Kidney tubule cell (primary cell): ENCODE measurements at places on chromosomes 1 and 21.
A peak's percentile ranks its signal among the peaks of the same experiment; 100 is the strongest.

DNA sequence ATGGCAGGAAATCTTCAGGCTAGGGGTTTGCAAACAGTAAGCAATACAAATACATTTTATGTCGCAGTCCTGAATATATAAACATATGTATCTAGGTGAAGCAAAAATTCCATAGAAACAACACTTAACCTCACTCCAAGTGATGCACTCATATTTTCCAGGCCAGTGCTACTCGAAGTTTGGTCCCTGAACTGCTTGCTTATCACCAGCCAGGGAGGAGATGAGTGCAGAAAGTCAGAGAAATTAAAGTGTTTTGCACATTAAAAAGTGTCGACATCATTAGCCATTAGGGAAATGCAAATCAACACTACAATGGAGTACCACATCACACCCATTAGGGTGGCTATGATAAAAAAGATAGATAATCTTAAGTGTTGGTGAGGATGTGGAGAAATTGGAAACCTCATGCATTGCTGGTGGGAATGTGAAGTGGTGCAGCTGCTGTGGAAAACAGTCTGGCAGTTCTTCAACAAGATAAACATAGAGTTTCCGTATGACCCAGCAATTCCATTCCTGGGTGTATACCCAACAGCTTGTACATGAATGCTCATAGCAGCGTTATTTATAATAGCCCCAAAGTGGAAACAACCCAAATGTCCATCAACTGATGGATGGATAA is 70.5 kb upstream of the CSF1 start:
- no peak for DNase-seq

DNA sequence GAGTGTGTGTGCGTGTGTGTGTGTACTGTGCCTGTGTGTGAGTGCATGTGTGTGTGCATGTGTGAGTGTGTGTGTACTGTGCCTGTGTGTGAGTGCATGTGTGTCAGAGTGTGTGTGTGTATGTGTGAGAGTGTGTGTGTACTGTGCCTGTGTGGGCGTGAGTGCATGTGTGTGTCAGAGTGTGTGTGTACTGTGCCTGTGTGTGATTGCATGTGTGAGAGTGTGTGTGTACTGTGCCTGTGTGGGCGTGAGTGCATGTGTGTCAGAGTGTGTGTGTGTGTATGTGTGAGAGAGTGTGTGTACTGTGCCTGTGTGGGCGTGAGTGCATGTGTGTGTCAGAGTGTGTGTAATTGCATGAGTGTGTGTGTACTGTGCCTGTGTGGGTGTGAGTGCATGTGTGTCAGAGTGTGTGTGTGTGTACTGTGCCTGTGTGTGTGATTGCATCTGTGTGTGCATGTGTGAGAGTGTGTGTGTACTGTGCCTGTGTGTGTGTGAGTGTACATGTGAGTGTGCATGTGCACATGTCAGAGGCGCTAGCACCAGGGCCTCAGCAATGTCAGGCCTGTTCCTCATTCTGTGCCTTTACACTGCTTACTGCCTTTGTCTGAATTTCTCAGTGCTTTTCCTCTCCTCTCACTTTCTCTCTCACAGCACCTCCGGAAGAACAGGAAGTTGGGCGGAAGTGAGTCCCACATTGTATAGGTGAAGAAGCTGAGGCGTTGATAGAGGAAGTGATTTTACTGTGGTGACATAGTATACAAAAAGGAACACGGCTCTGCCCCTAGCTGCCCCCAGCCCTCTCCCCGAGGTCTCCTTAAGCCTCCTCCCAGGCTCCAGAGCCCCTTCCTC is 4.9 kb downstream of the SLC5A9 start:
- DNase-seq: no peak

DNA sequence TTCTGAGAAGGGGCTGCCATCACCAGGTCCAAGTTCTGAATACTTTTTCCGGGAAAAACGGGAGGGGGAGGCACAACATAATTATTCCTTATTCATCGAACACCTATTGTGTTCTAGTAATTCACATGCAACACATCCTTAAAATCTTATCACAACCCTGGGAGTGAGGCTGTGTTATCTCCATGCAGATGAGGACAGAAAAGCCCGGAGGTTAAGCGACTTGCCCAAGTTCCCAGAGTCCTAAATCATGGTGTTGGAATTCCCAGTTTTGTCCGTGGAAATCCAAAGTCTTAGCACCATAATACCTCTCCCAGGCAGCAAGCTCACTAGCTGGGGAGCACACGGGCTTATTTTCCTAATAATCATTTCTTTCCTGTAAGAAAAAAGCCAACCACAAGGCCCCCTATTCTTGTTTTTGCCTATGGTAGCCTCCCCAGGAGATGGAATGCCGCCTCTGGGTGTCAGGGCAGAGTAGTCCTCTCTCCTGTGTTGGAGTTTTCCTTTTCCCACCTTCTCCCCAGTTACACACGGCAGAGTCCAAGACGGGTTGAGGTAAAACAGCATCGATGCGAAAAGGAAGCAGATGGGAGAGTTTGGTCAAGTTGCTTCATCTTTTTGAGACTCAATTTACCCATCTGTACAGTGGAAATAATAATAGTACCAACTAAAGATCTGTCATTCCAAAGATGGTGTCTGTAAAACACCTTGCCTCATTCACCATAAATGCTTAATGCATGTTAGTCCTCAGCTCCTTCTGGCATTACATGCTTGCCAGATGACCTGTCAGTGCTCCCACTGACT is 228.0 kb upstream of the TMEM51 start:
- no peak for DNase-seq

GRCh38 chr1:97832481-97832880 is 88.4 kb downstream of the DPYD start:
- no peak for DNase-seq

DNA sequence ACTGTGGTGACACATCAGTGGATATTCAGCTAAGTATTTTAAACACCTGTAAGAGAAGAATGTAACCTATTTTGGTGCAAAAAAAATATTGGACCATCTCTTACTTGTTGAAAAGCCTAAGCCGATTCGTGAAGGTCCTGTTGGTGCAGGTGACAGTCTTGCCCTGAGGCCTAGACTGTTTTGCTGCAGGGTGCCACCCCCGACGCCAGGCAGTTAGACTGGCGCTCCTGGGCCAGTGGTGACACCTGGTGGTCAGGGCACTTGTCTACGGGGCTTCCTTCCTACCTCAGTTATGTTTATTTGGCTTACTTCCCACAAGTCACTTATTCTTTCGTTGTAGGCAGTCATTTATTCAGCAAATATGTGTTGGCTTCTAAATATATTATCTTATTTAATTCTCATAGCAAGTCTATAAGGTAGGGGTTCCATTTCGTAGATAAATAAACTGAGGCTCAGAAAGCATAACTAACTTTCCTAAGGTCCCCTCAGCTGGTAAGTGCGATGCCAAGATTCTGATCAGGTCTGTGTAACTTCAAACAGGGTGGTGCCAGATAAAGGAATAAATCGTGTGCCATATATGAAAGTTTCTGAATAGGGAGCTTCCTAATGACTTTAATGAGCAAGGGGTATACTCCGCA is 1.9 kb downstream of the EEIG2 start:
- DNase-seq: peak; percentile 76

GRCh38 chr1:229803626-229804217 is 177.7 kb downstream of the URB2 start:
- DNase-seq: peak; percentile 49

- no peak for DNase-seq
Measured at GRCh38 chr1:244713332-244713731, 60.4 kb downstream of the DESI2 start.

DNA sequence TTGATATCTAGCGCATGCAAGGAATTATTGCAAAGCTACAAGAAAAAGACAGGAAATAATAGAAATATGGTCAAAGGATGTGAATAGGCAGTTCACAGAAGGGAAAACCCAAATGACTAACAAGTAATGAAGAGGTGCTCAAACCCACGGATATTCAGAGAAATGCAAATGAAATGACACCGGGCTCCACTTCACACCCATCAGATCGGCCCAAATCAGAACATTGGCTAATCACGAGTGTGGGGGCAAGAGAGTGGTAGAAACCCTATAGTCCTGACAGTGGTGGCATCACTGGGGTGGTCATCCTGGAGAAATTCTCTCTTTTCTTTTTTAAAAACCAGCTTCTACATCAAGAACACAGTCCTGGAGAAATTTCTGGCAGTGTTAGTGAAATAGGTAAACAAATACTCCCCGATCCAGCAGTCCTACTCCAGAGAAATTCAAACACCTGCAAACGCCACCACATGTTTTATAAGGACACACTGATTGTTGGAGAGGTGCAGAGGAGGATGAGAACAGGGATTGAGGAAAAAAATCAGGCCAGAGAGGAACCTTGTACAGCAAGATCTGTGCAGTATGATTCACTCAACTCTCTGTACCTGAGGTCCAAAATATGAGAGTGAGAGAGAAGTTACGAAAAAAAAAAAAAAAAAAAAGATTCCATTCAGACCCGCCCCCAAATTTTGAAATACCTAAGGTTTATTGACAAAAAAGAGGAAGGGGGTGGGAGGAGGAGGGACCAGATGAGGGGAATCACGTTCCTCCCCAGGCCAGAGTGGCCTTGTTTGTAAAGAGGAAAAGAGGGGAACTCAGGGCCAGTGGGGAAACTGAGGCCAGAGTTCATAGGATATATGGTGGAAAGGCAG is 9.2 kb upstream of the TNFRSF1B start:
- DNase-seq: no peak

- no peak for DNase-seq
Measured at GRCh38 chr21:16496609-16497008, 766.8 kb downstream of the USP25 start.

DNA sequence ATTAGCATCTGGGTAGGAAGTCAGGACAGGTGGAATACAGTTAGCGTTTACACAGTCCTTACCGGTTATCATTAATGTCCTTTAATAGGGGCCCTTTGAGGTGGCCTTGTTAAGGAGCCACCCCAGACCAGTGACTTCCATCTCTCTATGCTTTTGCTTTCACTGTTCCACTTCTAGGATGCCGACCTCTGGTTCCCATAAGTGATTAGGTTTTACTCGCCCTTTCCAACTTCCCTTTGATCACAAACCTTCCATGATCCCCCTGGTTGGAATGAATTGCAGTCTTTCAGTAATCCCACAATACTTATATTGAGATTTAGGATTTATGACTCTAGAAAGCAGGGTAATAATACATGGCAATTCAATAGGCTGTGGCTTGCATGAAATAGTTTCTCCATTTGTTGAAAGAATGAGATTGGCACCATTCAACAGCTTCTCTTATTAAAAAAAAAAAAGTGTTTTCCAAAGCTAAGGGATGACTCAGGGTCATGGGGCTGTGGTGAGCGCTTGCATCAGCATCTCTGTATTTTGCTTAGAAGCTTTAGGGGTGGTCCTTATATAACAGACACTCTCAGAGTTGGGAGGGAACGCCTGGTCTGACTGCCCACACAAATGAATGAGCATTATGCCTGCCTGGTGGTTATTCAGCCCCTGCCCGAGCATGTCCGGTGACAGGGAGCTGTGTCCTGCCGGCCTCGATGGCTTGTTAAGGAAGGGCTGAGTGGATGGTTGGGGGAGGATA is 110.5 kb downstream of the CNIH3 start:
- DNase-seq: peak; percentile 69

GRCh38 chr1:226640321-226641136 is 92.0 kb downstream of the STUM start:
- DNase-seq: no peak

DNA sequence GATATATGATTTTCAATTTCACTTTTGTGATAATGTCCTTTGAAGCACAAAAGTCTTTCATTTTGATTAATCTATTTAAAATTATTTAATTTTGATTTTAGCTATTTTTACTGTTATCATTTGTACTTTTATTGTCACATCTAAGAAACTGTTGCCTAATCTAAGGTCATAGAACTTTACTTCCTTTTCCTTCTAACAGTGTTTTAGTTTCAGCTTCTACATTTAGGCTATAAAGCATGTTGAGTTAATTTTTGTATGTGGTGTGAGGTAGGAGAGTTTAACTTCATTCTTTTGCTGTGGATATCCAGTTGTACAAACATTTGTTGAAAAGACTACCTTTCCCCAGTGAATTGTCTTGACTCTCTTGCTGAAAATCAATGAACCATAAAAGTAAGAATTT is 204.5 kb downstream of the TM2D1 start:
- no peak for DNase-seq

- no peak for DNase-seq
Measured at GRCh38 chr1:231933711-231934626, 307.4 kb downstream of the DISC1 start.

GRCh38 chr1:186845576-186846210 is 16.9 kb downstream of the PLA2G4A start:
- no peak for DNase-seq

DNA sequence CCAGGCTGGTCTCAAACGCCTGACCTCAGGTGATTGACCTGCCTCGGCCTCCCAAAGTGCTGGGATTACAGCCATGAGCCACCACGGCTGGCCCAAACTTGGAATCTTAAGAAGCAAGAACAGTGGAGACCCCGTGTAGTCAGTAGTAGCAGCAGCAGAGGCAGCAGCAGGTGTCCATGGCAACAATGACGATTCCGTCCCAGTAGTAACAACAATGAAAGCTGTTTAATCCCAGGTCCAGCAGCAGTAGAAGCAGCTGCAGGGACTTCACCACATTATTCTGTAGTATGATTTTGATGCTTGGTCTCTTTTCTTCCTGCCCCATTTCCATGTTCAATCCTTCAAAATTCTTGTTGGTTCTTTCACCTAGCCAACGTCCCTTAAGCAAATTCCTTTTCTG is 69.6 kb upstream of the KCTD3 start:
- DNase-seq: no peak

DNA sequence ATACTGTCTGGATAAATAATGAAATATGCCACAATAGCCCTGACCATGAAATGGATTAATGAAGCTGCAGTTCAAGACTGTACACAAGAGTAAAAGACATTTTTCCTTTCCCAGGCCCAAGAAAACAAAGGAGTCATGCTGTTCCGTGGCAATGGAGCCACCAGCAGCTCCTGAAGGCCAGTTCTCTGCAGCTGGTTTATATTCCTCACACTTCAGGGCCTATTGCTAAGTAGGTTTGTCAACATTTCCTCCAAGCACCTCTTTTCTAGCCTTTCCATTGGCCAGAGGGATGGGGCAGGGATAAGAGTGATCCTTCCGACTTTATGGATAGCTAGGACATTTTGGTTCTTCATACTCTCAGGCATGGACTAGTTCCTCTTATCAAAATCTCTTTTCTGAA is 24.2 kb upstream of the RGL1 start:
- no peak for DNase-seq

GRCh38 chr1:23126200-23126599 is 42.5 kb downstream of the LUZP1 start:
- no peak for DNase-seq

GRCh38 chr1:169184812-169185211 is 78.3 kb downstream of the ATP1B1 start:
- no peak for DNase-seq

GRCh38 chr1:156662005-156662799 is 15.0 kb downstream of the NES start:
- peak; percentile 67 for DNase-seq

GRCh38 chr1:232471250-232471649 is 158.7 kb downstream of the SIPA1L2 start:
- DNase-seq: no peak

- no peak for DNase-seq
Measured at GRCh38 chr1:30611741-30612309, 111.6 kb downstream of the MATN1 start.

DNA sequence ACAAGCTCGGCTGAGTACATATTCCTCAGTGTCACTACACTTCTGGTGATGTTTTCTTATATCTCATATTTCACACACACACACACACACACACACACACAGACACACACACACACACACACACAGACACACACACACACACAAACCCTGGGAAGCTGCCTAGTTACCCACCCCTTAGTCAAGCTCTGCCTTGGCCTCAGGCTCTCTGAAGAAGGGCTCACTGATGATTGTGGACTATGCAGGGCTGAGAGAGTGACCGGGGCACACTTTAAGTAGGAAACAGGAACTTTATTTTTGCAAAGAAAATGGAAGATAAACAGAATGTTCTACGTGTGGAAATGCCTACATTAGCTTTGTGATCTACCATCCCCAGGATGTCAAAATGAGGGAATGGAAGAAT is 19.2 kb upstream of the LCE2D start:
- DNase-seq: no peak
